Stimulated activated CD8-positive, alpha-beta memory T cell treated with anti-CD3 and anti-CD28 coated beads, Interleukin-12 subunit alpha, Interleukin-12 subunit beta, amount 100 ng/mL, for 4 hours (primary cell): ENCODE measurements at places on chromosomes 7 and 10.

GRCh38 chr10:123301077-123301857, 147.1 kb downstream of the BUB3 start:
- no peak for DNase-seq

DNA sequence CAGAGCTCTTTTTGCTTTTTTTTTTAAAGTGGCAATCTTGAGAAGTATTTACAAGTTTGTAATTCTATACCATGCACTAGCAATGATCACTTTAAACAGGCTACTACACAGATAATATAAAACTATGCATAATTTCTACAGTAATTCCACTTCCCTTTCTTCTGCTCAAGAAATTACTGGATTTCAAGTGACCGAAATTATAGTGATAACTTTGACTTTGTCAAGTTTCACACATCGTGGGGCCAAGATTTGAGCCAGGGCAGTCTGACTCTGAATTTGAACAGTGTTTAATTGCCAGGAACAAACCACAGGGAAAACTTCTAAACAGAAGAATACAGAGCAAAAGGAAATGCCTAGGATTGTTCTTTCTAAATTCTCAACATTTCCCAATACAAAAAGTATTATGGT, 288.3 kb upstream of the MKLN1 start:
- no peak for DNase-seq

DNA sequence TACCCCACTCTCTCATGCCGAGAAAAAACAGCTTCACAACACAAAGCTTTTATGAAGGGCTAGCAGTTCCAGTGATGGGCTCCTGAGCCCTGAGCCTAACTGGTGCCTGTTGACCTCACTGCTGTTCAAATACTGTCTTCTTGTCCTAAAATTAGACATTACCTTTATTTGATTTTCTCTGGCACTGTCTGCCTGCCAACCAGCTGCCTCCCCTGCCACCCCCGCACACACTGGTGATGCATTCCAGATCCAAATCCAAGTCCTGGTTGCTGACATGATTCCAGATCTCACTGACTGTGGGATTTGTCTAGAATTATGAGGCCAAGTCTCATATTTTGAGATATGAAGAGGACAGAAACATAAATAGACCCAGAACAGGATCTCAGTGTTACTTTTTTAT, 816.2 kb downstream of the NRG3 start:
- no peak for DNase-seq

GRCh38 chr7:156378806-156379205, 261.8 kb upstream of the RNF32 start:
- DNase-seq, result no peak

GRCh38 chr7:151389768-151390597, 19.9 kb downstream of the WDR86 start:
- DNase-seq, result no peak

GRCh38 chr10:11443468-11444154, 167.8 kb downstream of the USP6NL start:
- no peak for DNase-seq

GRCh38 chr7:46864716-46865115, 717.2 kb downstream of the TNS3 start:
- DNase-seq, result no peak

DNA sequence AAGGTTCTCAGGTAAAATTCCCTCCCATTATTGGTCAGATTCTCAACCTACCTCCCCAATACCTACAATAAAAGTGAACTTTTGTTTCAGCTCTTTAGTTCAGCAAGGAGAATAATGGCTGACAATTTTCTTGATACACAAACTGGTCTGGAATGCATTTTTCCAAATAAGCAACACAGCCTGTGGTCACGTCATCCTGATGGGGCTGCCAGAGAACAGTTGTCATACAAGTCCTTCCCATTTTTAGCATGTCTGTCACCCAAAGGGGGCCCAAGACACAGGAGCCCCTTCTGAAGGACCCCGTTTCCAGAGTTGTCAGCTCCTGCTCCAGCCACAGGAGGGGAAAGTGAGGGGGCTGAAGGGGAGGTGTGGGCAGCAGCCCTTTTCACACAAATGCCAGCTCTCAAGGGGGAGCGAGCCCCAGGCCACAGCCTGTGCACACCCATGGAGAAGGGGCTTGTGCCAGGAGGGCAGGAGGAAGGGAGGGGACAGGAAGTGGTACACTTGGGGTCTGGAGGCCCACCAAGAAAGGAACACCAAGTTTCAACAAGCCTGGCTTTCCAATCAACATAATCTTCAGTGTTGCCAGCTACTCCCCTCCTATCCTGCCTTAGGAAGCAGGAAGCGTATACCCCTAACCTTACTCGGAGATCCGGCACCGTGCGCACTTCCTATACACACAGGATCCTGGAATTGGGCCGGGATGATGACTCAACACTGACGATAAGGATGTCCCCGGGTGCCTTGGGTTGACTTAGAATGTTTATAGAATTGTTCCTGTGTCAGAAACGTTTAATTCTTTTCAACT, 43.4 kb upstream of the PDLIM1 start:
- DNase-seq, result no peak

DNA sequence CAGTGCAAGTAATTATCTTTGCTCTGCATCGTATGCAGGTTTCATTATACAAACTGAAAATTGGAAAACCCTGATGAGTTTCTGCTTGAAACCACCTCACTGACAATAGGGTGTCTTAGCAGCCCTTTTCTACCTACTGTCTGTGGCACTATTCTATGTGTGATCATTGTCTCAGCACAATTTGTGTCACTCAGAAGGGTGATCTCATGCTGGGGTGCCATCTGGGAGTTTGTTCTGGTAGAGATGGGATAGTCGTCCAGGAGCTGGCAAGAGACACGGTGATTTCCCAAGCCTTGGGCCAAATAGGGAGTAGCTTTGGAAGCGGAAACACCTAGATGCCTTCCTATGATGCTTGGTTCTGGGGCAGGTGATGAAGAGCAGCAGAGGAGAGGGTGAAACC, 186.3 kb downstream of the FRMD4A start:
- DNase-seq, result no peak

DNA sequence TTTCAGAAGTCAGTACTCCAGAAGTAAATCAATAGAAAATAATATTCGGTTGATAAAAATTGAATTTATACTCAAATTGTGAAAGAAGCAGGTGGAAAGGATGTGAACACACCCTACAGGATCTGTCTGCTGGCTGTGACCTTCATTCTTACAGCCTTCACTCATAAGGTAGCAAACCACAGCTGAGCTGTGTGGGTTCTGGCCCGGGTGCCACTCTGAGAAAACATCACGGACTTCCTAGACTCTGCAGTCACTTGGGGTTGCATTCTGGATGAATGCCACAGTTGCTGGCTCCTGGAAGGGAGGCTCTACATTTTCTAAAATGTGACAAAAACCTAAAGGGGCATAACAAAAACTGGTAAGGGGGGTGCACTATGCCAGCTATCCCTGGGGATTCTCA, 36.0 kb upstream of the ABLIM1 start:
- no peak for DNase-seq

- no peak for DNase-seq
Measured at GRCh38 chr10:20327954-20328353, 511.7 kb downstream of the PLXDC2 start.

GRCh38 chr7:42687211-42688055, 224.4 kb downstream of the C7orf25 start:
- no peak for DNase-seq

- no peak for DNase-seq
Measured at GRCh38 chr7:149440222-149440621, 20.6 kb downstream of the ZNF777 start.

DNA sequence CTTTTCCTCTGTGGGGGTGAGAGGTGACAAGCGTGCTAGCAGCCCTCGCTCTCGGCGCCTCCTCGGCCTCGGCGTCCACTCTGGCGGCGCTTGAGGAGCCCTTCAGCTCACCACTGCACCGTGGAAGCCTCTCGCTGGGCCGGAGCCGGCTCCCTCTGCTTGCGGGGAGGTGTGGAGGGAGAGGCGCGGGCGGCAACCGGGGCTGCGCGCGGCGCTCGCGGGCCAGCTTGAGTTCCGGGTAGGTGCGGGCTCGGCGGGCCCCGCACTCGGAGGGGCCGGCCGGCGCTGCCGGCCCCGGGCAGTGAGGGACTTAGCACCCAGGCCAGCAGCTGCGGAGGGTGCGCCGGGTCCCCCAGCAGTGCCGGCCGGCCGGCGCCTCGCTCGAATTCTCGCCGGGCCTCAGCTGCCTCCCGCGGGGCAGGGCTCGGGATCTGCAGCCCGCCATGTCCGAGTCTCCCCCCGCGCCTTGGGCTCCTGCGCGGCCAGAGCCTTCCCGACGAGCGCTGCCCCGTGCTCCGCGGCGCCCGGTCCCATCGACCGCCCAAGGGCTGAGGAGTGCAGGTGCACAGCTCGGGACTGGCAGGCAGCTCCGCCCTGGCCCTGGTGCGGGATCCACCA, 352.8 kb upstream of the PODXL start:
- DNase-seq, result no peak

- DNase-seq, result no peak
Measured at GRCh38 chr10:74194545-74194944, 43.5 kb downstream of the ADK start.

DNA sequence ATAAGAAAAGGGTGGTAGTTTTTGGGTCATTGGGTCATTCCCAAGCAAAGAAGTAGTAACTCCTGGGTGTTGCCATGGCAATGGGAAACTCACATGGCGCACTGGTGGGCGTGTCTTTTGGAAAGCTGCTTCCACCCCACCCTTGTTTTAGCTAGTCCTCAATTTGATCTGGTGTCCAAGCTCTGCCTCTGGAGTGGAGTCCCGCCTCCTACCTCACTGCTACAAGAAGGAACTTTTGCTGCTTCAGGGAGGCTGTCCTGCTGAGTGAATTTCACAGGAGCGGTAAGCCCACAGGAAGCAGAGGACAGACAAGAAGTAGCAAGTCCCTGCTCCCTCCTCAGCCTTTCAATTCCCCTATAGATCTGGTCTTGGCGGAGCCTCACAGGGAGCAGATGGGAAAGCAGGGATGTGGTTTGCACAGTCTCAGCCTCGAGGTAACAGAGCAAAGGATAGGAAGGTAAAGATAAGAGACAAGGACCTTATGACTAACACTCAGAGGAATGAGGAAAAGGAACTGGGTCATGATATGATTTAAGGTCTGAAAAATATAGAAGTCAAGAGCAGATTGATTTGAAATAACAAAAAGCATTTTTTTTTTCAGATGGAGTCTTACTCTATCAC, 700.3 kb downstream of the TNS3 start:
- DNase-seq, result no peak

DNA sequence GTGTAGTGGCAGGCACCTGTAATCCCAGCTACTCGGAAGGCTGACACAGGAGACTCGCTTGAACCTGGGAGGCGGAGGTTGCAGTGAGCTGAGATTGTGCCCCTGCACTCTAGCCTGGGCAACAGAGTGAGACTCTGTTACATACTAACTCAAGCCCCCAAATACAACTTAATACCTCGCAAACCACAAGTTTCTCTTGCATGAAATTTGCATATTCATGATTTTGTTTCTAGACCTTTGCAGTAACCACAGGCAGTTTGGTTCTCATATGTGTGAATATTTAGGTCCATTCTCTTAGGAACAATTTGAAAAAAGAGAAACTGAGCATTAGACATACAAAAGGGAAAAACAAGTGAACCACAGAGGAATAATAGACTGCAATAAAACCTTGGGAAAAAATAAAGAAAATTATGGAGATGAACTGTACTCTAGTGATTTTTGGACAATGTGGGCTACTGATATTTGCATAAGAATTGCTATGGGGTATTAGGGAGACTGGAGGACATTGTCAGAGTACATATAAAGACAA, 77.0 kb downstream of the ZNF277 start:
- no peak for DNase-seq

- no peak for DNase-seq
Measured at GRCh38 chr7:2023877-2024566, 208.7 kb downstream of the MAD1L1 start.

GRCh38 chr7:68381731-68382130, 1216.5 kb upstream of the AUTS2 start:
- DNase-seq, result no peak

GRCh38 chr10:63829573-63830149, 308.5 kb downstream of the REEP3 start:
- DNase-seq, result no peak

DNA sequence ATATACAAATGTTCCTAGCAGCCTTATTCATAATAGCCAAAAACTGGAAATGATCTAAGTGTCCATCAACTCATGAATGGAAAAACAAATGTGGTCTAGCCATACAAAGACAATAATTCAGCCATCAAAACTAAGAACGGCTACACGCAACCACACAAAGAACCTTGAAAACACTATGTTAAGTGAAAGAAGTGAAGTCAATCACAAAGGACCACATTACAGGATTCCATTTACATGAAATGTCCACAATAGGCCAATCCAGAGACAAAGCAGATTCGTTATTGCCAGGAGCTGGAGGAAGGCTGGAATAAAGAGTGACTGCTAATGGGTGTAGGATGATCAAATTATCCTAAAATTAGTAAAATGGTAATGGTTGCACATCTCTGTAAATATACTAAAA, 21.1 kb downstream of the MKRN1 start:
- DNase-seq, result no peak

DNA sequence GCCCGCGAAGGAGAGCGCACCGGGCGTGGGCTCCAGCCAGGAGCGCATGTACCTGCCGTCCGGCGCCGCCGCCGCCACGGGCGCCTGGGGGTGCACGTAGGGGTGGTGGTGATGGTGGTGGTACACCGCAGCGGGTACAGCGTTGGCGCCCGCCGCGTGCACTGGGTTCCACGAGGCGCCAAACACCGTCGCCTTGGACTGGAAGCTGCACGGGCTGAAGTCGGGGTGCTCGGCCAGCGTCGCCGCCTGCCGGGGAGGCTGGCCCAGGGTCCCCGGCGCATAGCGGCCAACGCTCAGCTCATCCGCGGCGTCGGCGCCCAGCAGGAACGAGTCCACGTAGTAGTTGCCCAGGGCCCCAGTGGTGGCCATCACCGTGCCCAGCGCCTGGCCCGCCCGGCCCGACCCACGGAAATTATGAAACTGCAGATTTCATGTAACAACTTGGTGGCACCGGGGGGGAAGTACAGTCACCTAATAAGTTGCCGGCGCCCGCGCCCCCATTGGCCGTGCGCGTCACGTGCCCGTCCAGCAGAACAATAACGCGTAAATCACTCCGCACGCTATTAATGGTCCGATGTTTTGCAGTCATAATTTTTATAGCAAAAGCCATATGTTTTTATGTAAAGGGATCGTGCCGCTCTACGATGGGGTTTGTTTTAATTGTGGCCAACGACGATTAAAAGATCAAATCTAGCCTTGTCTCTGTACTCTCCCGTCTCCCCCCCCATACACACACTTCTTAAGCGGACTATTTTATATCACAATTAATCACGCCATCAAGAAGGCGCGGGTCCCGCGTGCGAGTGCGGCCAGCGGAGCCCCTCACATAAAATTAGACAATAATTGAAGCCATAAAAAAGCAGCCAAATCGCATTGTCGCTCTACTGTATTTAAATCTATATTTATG, at the start of gene HOXA9:
Gene HOXA9 (minus strand): TSS at position 449 of the 907 bp plus-strand sequence. CDS start 80 bp downstream, at position 369.
- DNase-seq, result no peak

DNA sequence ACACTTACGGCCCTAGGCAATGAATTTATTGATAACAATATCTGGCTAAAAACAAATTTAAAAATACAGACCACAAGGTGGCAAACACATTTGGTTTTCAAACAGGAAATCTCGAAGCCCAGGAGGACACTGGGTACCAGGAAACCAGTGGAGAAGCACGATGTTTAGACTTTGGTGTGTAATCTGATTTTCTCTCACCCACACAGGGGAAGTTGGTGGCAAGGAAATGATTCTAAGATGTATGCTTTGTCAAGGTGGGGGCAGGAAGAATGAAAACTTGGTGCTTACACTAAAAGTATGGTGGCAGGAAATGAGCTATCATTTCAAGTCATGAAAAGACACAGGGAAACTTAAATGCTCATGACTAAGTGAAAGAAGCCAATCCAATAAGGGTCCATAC, 113.2 kb upstream of the ANKRD1 start:
- DNase-seq, result no peak
